ENCODE measurements at places on chromosomes 7 and 10. TPM values are rescaled to one million over a fixed set of nuclear protein-coding genes. Genes with fewer than 3 reads are reported as not detected.

FAM20C gene
- total RNA-seq, result 62.4 TPM

- no peak for DNase-seq
- H3K27me3 ChIP-seq, result peaks cover 8% of the 10 kb centered on the region
- no peaks in the 10 kb centered on the region for H3K4me1 ChIP-seq
- H3K4me3 ChIP-seq, result no peak overlapping the region
- H3K27ac ChIP-seq, result no peak overlapping the region
- no peaks in the 10 kb centered on the region for H3K36me3 ChIP-seq
These were observed 191.3 kb downstream of the HECW1 start for GRCh38 chr7:43303740-43304241.

- H3K4me3 ChIP-seq, result no peak overlapping the region
- H3K27ac ChIP-seq, result no peak overlapping the region
- H3K4me1 ChIP-seq, result no peaks in the 10 kb centered on the region
- peaks cover 8% of the 10 kb centered on the region for H3K27me3 ChIP-seq
- H3K36me3 ChIP-seq, result no peaks in the 10 kb centered on the region
These were observed 45.2 kb downstream of the WIPF3 start for GRCh38 chr7:29851487-29851886.

DNA sequence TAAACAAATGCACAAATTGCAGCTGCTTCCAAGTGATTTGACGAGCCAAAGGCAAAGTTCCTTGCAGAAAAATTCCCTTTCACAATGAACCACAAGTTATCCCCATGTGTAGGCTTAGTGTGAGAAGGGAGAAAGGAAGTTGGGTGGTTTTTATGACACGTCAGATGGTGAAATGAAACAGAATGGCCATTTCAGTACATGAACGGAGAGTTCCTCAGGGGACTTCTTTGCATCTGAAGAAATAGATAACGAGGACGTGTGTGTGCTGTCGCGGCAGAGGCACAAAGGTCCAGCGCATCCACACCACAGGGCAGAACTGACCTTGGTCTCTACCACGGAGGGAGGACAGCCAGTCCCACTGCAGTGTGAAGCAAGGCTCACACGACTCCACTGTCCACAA is 135.9 kb downstream of the PAXIP1 start:
- peaks cover 11% of the 10 kb centered on the region for H3K27me3 ChIP-seq
- H3K27ac ChIP-seq, result no peak overlapping the region
- no peak for DNase-seq

DNA sequence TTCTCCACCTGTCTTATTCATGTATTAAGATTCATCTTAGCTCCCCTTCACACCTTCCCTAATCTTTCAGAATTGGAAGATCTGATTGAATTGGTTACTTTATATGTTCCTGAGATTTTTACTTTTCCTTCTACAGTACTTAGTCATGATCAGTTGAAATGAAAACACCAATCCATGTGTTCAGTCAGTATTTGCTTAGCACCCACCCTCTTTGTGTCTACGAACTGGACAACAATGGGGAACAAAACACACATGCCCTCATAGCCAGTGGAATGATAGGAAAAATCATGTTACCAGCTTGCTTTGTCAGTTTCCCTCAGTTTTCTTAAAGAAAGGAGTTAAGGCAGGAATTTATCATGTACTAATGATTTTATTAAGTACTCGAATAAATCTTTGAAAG is 2.0 kb downstream of the MASTL start:
- H3K36me3 ChIP-seq, result peaks cover 23% of the 10 kb centered on the region
- peaks cover 11% of the 10 kb centered on the region for H3K4me1 ChIP-seq
- no peaks in the 10 kb centered on the region for H3K27me3 ChIP-seq
- DNase-seq, result no peak
- peak overlapping the region; percentile 86 for H3K27ac ChIP-seq
- H3K4me3 ChIP-seq, result peak overlapping the region; percentile 94

GRCh38 chr7:155972651-155973390 is 160.6 kb upstream of the SHH start:
- H3K4me1 ChIP-seq, result no peaks in the 10 kb centered on the region
- no peaks in the 10 kb centered on the region for H3K36me3 ChIP-seq
- no peak for DNase-seq

DNA sequence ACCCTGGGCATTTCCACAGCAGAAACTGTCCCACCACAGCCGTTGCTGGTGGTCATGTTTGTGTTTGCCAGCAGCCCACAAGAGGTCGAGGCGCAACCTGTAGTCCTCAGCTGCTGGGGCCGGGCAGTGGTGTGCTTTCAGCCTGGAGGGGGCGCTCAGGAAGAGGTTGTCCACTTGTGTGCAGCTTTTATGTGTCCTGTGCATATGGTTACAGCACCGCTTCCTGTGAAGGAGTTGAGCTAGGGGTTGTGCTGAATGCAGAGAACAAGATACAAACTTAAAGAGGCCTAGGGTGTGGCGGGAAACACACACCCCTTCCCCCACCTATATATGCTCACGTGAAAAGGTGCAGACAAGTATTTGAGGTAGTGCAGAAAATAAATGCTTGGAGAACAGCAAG is 29.5 kb upstream of the PFKFB3 start:
- H3K27ac ChIP-seq, result no peak overlapping the region
- H3K36me3 ChIP-seq, result no peaks in the 10 kb centered on the region
- no peak for DNase-seq
- H3K27me3 ChIP-seq, result no peaks in the 10 kb centered on the region
- H3K4me3 ChIP-seq, result no peak overlapping the region
- H3K4me1 ChIP-seq, result no peaks in the 10 kb centered on the region

DNA sequence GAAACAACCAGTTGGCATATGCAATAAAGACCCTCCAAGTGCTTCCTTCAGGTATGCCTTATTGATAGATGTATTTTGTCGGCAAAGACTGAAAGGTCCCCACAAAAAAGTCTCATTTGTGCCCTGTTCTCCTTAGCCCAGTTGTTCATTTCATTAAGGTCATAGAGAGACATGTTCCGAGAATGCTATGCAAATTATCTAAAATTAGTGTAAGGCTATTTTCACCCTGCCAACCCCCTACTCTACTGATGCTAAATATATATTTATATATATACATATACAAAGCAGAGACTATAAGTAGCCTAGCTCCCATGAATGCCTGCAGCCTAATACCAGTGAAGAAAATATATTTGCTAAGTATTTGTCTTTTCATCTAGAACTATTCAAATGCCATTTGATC is 96.7 kb upstream of the ADO start:
- H3K27ac ChIP-seq, result no peak overlapping the region
- no peaks in the 10 kb centered on the region for H3K36me3 ChIP-seq
- no peak overlapping the region for H3K4me3 ChIP-seq
- H3K4me1 ChIP-seq, result no peaks in the 10 kb centered on the region
- no peak for DNase-seq

DNA sequence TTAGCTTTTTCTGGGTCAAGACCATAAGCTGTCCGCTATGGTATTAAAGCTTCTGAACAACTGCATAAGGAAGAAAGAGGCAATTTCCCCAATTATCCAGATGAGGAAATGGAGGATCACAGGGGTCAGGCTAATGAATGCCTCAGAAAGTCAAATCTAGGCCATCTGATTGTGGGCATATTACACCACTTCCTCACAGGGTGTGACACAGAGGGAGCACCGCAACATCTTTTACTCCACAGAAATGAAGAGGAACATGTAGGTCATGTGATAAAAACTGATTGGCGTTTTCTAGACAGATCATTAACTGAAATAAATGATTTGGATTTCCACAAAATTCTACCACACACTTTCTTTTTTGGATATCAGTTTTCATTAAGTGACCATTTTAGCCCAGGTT is 384.4 kb downstream of the PARD3 start:
- H3K27ac ChIP-seq, result no peak overlapping the region
- no peaks in the 10 kb centered on the region for H3K27me3 ChIP-seq

NUB1 gene
- 50.5 TPM for total RNA-seq

DNA sequence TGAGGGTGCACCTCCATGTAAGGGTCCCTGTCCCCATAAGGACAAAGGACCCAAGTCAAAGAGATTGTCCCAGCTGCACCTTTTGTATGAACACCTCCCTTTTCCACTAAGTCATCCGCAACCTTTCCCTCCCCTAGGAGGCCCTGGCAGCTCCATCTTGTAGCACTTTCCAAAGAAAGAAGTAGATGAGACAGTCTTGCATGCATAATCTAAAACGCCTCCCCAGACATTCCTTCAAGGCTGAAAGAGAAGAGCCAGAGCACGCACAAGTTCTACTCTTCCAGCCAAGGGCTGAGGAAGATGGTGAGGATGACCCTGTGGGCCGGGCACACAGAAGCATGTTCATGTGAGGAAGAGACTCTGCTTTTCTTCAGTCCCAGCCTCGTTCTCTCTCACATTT is 194.4 kb downstream of the TNS3 start:
- H3K27me3 ChIP-seq, result no peaks in the 10 kb centered on the region
- DNase-seq, result no peak
- H3K4me1 ChIP-seq, result peaks cover 54% of the 10 kb centered on the region
- H3K27ac ChIP-seq, result no peak overlapping the region
- H3K36me3 ChIP-seq, result peaks cover 45% of the 10 kb centered on the region

GRCh38 chr10:60266513-60266912 is 123.2 kb downstream of the ANK3 start:
- H3K4me3 ChIP-seq, result no peak overlapping the region
- no peaks in the 10 kb centered on the region for H3K27me3 ChIP-seq
- no peak for DNase-seq
- no peaks in the 10 kb centered on the region for H3K4me1 ChIP-seq
- H3K36me3 ChIP-seq, result no peaks in the 10 kb centered on the region
- H3K27ac ChIP-seq, result no peak overlapping the region

DNA sequence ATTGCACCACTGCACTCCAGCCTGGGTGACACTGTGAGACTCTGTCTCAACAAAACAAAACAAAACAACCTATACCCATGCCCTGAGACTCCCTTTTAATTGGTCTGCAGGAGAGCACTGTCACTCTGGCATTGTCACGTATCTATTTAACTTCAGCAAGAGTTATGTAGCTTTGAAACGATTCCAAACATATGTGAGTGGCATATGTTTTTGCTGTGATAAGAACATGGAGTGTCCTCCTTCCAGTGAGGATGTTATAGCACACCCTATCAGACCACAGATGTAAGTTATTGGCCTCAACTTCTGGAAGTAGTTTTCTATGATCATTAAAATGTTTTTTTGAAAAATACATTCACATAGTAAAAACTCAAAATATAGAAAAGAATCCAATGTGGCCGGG is 15.5 kb upstream of the DNAJC12 start:
- no peak overlapping the region for H3K4me3 ChIP-seq
- H3K36me3 ChIP-seq, result no peaks in the 10 kb centered on the region
- H3K27ac ChIP-seq, result no peak overlapping the region
- H3K4me1 ChIP-seq, result no peaks in the 10 kb centered on the region
- H3K27me3 ChIP-seq, result no peaks in the 10 kb centered on the region
- no peak for DNase-seq

- no peaks in the 10 kb centered on the region for H3K36me3 ChIP-seq
- no peak overlapping the region for H3K27ac ChIP-seq
- H3K27me3 ChIP-seq, result no peaks in the 10 kb centered on the region
- DNase-seq, result no peak
These were observed 958.3 kb upstream of the ZNF722 start for GRCh38 chr7:63040336-63040735.

- no peaks in the 10 kb centered on the region for H3K36me3 ChIP-seq
- H3K4me3 ChIP-seq, result no peak overlapping the region
- no peak for DNase-seq
- H3K27me3 ChIP-seq, result no peaks in the 10 kb centered on the region
- H3K27ac ChIP-seq, result no peak overlapping the region
- no peaks in the 10 kb centered on the region for H3K4me1 ChIP-seq
These were observed 287.4 kb upstream of the SEMA3D start for GRCh38 chr7:85474234-85474633.

- H3K4me3 ChIP-seq, result no peak overlapping the region
- H3K27me3 ChIP-seq, result no peaks in the 10 kb centered on the region
- H3K27ac ChIP-seq, result no peak overlapping the region
- DNase-seq, result no peak
These were observed 155.5 kb downstream of the BUB3 start for GRCh38 chr10:123309731-123310130.

BLNK gene
- total RNA-seq, result 0.10 TPM

Data from Panc1 (cell line).